Activated CD4-positive, alpha-beta memory T cell treated with anti-CD3 and anti-CD28 coated beads, Interleukin-2, amount 10 ng/mL, durations not matched to agents 7 days and 5 days (primary cell): ENCODE measurements at places on chromosomes 7 and 10.

DNA sequence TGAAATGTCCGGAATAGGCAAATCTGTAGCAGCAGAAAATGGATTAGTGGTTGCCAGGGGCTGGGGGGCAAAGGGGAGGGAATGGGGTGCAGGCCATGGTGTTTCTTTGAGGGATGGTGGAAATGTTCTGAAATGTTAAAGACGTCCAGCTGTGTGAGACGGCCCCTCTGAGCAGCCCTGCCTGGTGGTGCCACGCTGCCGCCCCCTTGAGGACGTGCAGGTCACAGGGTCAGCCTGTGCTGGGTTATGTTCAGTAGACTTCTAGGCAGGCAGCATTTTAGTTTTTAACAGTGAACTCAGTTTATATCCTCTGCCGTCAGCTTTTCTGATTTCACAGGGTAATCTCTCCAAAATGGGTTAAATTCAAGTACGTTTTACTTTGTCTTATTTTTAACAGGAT, 9.4 kb downstream of the NUB1 start:
- DNase-seq: peak; percentile 57

DNA sequence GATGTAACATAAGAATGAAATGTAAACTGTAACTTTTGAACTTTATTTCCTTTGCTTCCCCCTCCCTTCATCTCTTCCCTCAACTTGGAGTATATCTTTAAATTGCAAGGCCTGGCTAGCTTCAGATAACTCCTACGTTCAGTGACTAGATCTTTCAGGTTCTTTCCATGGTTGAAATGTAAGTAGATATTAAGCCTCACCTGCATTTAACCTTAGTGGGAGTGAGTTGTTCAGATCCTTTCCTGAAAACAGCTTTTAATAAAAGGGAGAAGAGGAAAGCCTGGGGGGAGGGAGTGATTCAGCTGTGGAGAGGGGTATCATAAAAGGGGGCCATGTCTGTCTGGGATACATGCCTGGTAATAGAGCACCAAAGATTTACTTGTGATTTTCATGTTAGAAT, 19.0 kb upstream of the PRPS1L1 start:
- no peak for DNase-seq

DNA sequence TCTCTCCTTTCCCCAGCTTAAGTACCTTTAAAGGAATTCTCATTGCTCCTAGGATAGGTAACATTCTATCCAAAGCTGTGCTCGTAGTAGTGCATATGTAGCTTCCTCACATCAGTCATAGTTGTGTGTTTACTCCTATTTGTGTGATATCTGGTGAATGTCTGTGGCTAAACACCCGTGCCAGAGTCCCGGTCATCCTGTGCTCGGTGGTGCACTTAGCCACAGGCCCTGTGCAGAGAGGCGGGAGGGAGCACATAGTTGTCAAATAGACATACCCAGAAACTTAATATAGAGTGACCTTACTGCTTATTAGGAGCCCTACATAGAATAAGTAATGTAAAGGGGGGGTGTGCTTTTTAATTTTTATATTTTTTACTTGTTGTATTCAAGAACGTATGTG, 76.6 kb downstream of the RBM33 start:
- DNase-seq: no peak

- no peak for DNase-seq
These were observed 81.3 kb upstream of the CXCL12 start for GRCh38 chr10:44466236-44466635.

DNA sequence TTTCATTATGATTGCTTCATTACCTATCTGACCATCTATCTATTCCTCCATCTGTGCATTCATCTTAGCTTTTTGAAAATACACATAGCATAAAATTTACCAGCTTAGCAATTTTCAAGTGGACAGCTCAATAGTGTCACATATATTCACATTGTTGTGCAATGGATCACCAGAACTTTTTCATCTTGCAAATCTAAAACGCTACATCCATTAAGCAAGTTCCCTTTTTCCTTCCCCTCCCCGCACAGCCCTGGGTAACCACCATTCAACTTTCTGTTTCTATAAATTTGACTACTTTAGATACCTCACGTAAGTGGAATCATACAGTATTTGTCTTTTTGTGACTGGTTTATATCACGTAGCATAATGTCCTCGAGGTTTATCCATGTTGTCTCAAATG, 78.0 kb upstream of the ADRB1 start:
- DNase-seq: no peak

GRCh38 chr10:11186374-11186773, 168.7 kb downstream of the CELF2 start:
- no peak for DNase-seq

DNA sequence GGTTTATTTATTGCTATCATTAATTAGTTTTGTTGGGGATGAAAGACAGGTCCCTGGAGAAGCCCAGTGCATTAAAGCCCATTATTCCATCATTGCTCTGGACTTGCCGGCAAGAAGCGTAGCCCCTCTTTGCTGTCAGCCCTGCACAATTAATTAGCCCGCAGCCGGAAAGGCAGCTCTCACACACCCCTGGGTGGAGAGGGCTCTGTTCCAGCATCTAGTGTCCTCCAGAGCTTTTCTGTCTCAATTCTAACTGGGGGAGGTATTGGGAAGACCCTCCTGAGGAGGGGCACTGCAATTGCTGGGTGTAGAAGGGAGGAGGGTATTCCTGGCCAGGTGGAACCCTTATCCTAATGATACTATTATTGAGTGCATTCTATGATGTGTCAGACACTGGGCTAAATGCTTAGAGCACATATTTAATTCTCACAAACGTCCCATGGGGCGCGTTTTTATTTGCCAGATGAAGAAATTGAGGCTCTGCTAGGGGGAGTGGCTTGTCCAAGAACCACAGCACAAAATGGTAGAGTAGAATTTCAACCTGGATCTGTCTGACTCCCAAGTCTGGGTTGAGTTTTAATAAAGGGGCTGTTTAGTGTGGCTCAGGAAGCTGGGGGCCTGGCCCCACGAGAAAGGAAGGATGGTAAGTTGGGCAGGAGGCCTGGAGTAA, 148.1 kb upstream of the PCBD1 start:
- no peak for DNase-seq

- no peak for DNase-seq
These were observed 542.3 kb upstream of the TPK1 start for GRCh38 chr7:145378197-145378596.

DNA sequence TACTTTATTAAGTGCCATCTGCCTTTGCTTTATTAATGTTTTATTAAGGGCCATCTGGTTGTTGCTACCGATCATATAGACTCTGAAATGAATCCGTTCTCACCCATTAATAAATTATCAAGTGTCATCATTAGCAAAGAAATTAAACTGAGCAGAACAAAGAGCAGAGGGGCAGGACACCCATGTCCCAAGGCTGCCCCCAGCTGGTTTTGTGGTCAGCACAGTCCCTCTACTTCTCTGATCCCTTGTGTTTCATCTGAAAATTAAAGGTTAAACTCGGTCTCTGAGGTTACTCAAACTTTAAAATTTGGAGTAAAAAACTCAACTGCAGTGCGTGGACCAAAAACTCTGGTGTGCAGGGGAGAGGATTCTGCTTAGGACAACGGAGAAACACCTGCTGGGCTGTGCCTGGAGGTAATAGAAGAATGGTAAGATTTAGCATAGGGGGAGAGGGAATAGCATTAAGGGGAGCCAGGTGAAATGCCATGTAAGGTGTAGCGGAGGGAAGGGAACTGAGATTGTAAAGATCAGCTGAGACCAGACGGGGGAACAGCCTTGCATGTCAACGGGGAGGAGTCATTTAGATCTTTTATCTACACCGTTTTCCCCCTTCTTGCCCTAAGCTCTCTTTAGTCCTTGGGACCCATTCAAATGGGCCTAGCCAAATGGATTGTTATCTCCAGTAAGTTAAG, 10.8 kb upstream of the GSDME start:
- DNase-seq: no peak

GRCh38 chr10:52257692-52258075, 56.4 kb upstream of the DKK1 start:
- no peak for DNase-seq

GRCh38 chr7:50652400-50653125, 87.4 kb upstream of the DDC start:
- no peak for DNase-seq

DNA sequence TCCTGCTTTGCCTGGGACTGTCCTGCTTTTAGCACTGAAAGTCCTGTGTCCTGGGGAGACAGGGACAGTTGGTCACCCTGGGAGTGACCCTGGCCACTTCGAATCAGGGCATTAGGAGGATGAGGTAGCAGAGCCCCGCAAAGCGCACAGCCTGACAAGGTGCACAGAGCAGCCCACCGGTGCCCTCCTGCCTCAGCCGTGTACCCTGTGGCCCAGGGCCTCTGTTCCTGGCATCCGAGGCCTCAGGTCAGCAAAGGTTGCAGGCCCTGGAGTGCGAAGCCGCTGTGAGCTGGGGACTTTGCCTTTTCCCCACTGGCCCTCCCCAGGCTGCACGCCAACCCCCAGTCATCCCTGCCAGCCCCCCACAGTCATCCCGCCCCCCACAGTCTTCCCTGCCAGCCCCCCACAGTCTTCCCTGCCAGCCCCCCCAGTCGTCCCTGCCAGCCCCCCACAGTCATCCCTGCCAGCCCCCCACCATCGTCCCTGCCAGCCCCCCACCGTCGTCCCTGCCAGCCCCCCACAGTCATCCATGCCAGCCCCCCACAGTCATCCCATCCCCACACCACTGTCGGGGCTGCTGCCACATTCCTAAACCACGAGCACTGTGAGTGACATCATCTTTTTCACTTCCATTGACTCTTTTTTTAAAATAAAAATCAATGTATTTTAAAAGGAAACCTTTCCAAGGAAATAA, 91.8 kb downstream of the RGS10 start:
- DNase-seq: no peak

DNA sequence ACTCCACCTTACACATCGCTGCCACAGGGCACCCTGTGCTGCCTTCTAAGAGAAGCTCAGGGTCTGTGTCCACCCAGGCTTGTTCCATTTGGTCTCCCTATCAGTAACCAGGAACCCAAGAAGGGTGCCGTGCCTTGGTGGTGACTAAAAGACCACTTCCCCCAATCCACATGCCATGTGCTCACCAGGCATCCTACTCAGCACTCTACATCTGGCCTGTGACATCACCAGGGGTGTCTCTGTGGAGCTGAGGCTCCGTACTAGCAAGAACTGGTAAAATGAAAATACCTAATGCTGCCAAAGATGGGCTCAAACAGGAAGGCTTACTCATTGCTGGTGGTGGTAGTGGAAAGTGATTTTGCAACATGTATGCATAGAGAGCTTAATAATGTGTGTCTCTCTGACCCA, 19.0 kb upstream of the C10orf71 start:
- peak; percentile 45 for DNase-seq

DNA sequence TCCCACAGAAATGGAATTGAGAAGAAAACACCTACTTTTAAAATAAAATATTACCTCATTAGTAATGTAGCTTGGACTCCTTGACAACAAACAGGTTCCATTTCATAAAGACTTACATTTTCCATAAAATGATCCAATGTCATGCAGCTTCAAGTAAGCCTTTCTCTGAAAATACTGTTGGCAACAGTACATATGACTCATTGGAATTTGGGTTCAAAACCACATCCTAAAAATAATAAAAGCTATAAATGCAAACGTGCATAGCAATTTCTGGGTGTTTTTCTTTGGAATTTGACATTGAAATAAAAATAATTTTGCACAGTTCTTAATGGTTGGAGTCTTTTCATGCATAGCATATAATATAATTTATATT, 47.9 kb downstream of the FHIP2A start:
- no peak for DNase-seq

DNA sequence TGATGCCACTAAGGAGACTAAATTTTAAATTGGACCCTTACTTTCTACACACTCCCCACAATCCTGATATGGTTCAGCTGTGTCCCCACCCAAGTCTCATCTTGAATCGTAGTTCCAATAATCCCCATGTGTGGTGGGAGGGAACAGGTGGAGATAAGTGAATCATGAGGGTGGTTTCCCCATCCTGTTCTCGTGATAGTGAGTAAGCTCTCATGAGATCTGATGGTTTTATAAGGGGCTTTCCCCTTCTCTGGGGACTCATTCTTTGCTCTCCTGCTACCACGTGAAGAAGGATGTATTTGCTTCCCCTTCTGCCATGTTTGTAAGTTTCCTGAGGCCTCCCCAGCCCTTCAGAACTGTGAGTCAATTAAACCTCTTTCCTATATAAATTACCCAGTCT, 18.4 kb upstream of the BET1 start:
- DNase-seq: no peak

DNA sequence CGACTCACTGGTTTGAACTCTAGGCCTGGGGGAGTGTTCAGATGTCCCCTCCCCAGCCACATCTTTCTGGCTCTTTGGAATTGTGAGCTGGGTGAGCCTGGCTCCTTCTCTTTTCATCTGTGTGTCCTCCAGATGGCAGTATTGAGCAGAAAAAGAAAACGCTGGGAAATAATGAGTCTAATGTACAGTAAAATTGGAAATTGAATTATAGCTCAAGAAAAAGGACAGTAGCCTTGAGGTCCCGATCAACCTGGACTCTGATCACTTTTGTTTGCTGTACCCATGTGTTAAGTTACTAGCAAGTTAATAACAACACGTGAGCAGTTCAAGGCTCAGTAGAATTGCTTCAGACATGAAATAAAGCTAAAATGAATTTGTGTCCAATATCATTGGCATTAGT, 77.9 kb downstream of the SNX10 start:
- DNase-seq: no peak

DNA sequence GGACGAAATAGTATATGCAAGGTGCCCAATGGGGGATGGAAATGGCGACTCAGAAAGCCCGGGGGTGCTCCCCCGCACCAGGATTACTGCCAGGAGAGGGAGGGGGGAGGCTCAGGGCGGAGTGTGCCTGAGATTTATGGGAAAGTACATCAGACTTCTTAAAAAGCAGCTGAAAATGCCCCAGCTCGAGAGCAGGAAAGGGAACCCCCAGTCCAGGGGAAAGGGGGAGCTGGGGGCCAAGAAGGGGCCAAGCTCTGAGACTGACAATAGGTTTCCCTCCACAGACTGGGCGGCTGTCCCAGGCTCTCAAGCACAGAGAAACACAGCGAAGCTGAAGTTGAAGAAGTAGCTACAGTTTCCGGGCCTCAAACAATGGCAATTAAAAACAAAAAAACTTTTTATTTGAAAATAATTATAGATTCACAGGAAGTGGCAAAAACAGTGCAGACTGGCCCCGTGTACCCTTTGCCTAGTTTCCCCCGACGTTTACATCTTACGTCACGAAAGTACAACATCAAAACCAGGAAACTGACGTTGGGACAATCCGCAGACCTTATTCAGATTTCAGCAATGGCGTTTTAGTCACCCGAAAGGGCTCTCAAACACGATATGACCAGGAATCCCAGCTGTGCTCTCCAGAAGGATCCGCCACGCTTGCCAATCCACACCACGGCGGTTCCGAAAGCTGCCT, 83.9 kb upstream of the FGFR2 start:
- no peak for DNase-seq

- DNase-seq: no peak
These were observed 444.1 kb downstream of the NRG3 start for GRCh38 chr10:82319074-82319473.

DNA sequence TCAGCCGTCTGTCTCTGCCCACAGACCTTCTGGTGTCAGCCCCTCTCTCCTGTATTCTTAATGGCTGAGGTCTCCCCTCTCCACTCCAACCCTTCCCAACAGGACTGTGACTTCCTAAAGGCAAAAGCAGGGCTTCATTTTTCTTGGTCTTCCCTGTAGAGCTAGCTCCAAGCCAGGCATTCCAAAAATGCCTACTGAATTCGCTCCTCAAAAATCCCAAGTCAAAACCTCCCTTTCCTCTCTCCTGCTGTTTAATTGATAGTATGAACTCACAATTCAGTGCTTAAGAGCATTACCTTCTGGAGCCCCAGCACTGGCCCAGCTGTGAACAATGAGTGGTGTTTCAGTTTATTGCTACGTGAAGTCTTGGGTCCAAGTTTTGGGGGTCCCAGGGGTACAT, 628.4 kb downstream of the PARD3 start:
- DNase-seq: no peak
